Cortex of kidney (tissue), 1 donor: ENCODE measurements at places on chromosomes 3 and 15.

DNA sequence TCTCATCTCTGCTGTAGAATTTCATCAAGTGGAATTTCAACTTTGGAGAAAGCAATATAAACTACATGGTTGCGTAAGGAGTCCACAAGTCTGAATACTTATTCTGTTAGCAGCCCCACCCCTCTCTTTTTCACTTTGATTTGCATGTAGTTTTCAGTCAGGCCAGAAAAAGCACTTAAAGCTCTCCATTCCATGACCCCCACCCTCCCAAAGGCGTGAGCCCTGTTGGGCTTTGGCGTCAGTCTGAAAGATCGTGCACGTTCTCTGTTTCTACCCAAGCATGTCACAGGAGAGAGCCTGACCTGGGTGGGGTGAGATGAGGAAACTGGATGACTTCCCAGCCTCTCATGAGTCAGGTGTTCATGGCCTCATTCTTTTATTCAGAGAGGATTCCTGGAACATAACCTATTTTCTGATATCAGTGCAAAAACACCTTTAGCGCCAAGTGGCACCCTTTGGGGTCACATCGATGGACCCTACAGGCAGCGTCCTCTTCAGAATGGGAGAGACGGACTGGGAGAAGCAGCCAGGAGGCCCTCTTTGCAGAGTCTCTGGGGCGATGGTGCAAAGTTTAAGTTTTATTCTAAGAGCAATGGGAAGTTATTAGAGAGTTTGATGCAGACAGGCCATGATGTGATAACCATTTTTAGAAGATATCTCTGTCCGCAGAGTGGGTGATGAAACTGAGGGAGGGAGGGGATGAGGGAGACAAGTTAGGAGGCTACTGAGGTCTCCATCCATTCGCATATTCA is 55.8 kb downstream of the LSM3 start:
- no peak for DNase-seq

DNA sequence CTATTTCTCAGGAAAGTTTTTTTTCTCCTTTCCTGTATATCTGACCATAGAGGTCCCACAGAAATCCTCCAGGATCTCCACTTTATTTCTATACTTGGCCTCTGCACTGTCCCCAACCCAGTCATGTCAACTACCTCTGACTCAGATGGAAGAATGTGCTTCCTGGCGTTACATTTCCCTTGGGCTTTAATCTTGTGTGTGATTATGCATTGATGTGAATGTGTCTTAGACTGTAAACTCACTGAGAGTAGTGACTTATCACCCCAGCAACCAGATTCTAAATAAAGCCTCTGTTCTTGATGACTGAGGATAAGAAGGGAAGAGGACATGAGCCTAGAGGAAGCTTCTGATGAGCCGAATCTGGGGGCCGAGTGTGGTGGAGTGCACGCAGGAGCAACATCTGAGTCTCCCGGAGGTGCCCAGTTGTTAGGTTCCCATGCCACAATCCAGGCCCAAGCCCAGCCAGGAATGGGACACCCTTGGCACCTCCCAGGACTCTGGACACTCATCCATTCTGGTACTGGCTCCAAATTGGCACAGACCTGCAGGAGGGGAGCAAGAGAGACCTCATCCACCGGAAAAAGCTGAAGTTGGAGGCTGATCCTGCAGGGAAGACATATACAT is 32.1 kb upstream of the HEG1 start:
- no peak for DNase-seq

DNA sequence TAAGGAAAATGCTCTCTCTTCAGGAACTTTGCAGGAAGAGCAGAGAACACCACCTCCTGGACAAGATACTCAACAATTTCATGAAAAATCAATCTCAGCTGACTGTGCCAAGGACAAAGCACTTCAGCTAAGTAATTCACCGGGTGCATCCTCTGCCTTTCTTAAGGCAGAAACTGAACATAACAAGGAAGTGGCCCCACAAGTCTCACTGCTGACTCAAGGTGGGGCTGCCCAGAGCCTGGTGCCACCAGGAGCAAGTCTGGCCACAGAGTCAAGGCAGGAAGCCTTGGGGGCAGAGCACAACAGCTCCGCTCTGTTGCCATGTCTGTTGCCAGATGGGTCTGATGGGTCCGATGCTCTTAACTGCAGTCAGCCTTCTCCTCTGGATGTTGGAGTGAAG is 200.5 kb downstream of the AKAP13 start:
- DNase-seq, result no peak

GRCh38 chr15:79816571-79816970 is 80.2 kb downstream of the MTHFS start:
- no peak for DNase-seq

- no peak for DNase-seq
Observed at GRCh38 chr3:58667229-58667628, 655 bp upstream of the FAM3D start.

DNA sequence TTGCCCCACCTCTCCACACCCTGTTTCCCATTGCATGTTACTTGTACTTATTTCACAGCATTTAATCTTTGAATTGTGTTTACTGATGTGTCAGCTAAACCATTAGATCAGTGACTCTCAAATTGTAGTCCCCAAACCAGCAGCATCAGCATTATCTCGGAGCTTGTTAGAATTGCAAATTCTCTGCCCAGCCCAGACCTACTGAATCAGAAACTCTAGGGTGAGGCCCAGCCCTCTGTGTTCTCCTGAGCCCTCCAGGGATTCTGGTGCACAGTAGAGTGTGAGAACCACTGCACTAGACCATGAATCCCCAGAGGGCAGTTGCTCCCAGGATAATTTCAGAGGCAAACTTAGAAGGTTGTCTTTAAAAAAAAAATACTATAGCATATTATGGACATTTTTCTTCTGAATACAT is 13.0 kb downstream of the PLD1 start:
- DNase-seq, result no peak

GRCh38 chr3:126921085-126921824 is 61.7 kb upstream of the PLXNA1 start:
- no peak for DNase-seq

- no peak for DNase-seq
Observed at GRCh38 chr15:76057332-76058000, 2.3 kb upstream of the TMEM266 start.

DNA sequence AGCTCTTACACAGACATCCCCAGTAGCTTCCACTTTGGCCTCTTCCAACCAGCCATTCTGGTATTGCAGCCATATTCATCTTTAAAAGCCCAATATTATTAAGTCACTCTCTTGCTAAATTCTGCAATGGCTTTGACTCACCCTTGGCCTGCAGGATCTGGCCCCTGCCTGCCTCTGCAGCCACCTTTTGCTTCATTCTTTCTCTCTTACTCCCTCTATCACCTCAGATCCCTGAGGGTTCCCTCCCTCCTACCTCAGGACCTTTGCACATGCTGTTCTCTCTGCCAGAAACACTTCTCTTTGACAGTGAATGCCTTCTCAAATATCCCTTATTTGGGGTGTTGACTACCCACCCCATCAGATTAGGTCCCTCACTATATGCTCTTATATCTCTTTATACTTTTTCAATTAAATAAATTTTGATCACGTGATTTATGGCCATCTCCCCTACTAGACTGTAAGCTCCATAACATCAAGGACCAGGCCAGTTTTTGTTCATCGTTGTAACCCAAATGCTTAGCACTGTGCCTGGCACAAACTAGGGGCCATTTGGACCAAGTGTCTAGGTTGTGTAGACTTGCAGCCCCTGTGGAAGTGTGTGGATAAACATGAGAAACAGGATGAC is 32.3 kb upstream of the UBE2Q2 start:
- DNase-seq, result no peak

GRCh38 chr15:53591041-53591440 is 168.4 kb downstream of the WDR72 start:
- no peak for DNase-seq

- DNase-seq, result no peak
Observed at GRCh38 chr3:43959498-43960447, 269.0 kb downstream of the ABHD5 start.

DNA sequence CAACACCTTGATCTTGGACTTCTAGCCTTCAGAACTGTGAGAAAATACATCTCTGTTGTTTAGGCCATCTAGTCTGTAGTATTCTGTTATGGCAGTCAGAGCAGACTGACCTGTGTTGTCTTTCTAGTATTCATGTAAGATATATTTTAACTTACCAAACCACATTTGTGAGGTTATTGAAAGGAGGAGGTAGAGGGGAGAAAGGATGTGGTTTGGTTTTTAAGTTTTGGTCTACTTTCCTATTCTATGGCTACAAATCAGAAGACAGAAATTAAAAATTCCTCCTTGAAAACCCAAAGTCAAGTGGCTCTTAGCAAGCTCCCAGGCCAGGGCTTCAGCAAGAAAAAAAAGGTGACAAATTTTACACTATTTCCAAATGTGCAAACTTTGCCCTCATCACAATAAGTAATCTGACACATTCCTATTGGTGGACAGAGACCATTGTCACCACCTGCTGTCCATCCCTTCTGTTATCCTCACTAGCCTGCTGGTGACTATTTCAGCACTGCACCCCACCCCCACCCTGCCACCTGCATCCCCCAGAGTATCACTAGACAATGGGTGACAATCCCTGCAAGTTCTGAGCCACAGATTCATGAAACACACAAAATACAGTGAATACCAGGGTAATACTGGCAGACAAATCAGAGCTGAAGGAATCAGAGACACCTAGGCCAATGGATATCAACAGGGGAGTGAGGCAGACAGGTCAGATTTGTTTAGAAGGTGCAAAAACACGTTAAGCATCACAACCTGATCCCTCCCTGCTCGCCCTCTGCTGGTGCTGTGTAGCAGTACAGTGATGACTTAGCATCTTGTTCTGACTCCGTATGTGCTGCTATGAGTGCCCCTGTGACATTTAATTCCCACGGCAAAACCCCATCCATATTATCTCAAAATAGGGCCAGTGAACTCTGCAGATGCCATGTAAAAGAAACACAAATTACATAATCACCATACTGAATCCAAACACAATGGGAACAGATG is 79.0 kb upstream of the DCLK3 start:
- no peak for DNase-seq

- no peak for DNase-seq
Observed at GRCh38 chr3:78848392-78849288, 919.2 kb downstream of the ROBO1 start.

- no peak for DNase-seq
Observed at GRCh38 chr3:146493221-146493620, 23.9 kb upstream of the PLSCR2 start.

DNA sequence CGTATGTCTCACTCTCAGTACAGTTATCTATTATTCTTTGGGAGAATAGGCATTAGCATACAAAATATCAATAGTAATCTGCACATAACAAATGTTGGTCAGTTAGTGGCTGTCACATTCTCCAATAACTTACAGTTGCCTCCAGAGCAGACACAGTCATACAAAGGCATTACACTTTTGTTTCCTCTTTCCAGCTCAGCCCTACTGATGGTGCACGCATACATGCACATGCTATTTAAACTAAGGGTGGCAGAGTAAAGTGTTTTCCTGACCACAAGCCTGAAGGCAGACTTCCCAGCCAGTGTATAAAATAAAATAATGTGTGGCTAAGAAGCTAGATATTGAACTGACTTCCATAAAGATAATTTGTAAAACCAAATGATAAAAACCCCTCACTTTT is 47.6 kb downstream of the PHLDB2 start:
- no peak for DNase-seq

DNA sequence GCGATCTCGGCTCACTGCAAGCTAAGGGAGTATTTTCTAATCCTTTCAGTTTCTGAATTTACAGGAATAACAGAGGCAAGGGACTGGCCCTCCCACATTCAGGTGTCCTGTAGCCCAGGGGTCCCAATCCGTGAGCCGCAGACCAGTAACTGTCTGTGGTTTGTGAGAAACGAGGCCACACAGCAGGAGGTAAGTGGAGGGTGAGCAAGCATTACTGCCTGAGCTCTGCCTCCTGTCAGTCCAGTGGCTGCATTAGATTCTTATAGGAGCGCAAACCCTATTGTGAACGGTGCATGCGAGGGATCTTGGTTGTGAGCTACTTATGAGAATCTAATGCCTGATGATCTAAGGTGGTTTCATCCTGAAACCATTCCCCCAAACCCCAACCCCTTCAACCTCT is 5.0 kb upstream of the IL17RC start:
- no peak for DNase-seq

DNA sequence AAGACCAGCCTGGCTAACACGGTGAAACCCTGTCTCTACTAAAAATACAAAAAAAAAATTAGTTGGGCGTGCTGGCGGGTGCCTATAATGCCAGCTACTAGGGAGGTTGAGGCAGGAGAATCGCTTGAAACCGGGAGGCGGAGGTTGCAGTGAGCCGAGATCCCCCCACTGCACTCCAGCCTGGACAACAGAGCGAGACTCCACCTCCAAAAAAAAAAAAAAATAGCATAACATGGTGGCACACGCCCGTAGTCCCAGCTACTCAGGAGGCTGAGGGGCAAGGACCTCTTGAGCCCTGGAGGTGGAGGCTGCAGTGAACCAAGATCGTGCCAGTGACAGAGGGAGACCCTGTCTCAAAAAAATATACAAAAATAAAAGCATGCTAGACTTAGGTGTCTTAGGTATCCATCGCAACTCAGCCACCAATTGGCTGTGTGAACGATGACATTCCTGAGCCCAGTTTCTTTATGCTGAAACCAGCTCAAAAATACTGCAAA is 6.2 kb downstream of the PLCH1 start:
- DNase-seq, result no peak

DNA sequence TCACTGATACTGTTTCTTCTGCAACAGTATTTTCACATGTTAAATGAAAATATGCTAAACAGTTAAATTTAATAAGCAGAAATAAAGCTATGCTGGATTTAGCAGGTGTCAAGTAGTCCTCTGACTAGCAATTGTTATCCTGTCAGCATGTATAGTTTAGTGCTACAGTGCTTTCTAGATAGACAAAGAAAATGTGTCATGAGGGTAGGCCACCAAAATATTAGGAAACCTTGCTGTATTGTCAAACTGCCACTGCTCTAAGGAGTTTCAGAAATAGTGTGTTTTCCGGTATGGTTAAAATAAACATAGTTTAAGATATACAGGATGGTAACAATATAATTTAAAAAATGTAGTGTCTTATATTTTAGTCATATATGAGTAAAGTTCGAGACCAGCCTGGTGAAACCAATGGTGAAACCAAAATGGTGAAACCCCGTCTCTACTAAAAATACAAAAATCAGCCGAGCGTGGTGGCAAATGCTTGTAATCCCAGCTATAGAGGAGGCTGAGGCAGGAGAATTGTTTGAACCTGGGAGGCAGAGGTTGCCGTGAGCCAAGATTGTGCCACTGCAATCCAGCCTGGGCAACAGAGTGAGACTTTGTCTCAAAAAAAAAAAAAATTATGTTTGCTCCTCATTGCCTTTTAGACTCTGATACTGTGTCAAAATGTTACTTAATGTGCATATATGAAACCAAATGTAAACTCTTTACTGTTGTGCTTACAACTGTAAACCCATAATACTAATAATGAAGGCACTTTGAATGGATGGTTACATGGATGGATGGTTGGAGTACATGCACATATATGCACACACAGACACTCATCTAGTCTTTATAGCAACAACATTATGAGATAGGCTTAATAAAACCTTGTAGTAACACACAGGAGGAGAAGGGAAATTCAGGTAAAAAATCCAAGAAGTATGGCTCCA is 204.8 kb downstream of the RSRC1 start:
- DNase-seq, result no peak
